Caco-2 (cell line): ENCODE measurements at places on chromosomes 5 and 9.

- DNase-seq: no peak
Measured at GRCh38 chr9:136222906-136223285, 18.0 kb upstream of the LHX3 start.

DNA sequence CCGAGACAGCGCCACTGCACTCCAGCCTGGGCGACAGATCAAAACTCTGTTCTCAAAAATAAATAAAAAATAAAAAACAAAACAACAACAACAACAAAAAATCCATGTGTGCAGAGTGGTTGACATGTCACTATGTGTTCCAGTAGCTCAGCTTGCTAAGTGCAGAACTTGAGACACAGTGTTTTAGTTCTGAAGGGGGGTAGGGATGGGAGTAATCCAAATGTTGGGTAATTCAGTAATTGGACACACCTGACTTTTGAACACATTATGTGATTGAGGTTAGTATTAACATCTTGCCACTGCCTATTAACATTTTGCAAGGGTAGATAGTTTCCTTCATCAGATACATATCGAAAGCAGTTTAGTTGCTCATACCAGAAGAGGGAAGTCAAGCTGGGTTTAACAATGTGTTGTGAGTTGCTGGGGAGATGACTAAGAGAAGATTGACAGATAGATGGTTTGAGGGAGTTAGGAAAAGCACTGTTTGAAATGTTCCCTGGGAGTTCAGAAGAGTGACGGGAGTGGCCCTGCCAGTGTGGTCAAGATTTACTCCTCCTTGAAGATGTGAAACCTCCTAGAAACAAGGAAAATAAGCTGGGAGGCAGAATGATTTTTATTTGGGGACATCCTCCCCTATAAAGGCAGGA, 928 bp downstream of the HACD4 start:
- no peak for DNase-seq

- no peak for DNase-seq
Measured at GRCh38 chr5:148438933-148439332, 55.2 kb downstream of the FBXO38 start.

GRCh38 chr5:2496126-2496525, 255.4 kb downstream of the IRX2 start:
- DNase-seq: no peak

- DNase-seq: no peak
Measured at GRCh38 chr5:119453040-119453373, 710 bp downstream of the HSD17B4 start.

GRCh38 chr9:33133186-33133585, 34.0 kb downstream of the B4GALT1 start:
- no peak for DNase-seq

GRCh38 chr5:74801197-74801596, 34.1 kb downstream of the NSA2 start:
- no peak for DNase-seq

DNA sequence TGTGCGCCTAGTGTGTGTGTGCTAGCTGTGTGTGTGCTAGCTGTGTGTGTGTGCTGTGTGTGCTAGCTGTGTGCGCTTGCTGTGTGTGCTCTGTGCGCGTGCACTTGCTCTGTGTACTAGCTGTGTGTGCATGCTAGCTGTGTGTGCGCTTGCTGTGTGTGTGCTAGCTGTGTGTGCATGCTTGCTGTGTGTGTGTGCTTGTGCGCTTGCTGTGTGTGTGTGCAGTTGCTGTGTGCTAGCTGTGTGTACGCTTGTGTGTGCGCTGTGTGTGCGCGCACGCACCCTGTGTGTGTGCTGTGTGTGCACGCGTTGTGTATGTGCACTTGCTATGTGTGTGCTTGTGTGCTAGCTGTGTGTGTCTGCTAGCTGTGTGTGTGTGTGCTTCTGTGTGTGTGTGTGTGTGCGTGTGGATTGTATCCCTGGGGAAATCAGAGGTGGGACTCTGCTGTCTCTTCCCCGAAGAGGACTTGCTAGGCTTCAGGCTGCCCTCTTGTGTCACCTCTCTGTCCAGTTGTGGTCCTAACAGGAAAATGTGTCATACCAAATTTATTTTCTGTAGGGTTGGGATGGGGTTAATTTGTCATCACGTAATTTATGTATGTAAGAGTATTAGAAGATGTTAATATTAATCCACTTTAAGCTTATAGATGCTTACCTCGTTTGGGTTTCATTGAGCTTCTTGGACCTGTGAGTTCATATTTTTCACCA, 38.9 kb downstream of the TPPP start:
- DNase-seq: no peak

DNA sequence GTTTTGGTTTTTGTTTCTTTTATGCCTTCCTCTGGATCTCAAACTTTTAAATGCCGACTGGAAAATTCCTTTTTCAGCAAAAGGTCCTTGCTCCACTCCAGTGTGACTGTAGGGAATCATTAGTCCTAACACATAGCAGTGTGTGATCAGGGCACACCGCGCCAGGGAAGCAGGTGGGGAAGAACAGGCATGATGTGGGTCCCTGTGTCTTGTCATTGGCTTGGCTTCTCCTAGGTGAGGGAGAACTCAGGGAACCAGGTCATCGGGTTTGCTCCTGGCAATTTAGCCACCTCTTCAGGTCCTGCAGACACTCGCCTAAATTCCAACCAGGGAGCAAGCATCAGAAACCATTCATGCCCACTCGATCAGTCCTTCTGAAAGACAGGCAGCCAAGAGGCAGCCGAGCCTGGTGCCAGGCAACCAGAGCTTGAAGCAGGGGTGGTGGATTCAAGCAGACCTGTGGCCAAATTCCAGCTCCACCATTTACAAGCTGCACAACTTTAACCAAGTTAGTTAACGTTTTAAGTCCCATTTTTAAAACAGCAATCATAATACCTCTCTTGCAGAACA, 514.2 kb downstream of the BNC2 start:
- DNase-seq: no peak

- no peak for DNase-seq
Measured at GRCh38 chr5:40682154-40683017, 2.7 kb downstream of the PTGER4 start.

- no peak for DNase-seq
Measured at GRCh38 chr9:18976709-18977531, 56.1 kb downstream of the SAXO1 start.

DNA sequence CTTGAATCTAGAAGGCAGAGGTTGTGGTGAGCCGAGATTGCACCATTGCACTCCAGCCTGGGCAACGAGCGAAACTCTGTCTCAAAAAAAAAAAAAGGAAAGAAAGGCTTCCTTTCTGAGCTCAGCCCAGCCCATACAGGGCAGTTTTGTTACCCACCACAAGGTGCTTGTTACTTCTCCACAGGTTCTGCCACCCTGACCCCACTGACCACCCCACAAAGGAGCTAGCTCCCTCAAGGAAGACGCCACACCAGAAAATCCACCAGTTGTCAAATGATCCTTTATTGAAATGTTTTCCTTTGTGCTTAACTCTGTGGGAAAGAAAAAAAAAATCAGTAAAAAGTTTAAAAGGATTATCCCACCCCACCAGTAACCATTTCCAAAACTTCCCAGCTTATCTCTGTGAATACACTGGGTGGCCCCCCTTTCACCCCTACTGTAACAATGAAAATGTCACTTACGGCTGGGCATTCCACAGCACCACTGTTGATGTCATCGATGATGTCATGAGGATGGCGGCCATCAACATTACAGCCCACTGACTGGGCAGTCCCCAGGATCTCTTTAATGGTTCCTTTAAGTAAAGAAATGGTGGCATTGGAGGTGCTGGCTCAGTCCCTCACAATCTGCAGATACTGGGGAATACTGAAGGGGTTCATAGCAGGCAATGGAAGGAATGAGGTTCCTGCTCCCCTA, 3.6 kb downstream of the RPL12 start:
- no peak for DNase-seq

GRCh38 chr5:141478321-141478945, 2.7 kb downstream of the PCDHGC3 start:
- no peak for DNase-seq

DNA sequence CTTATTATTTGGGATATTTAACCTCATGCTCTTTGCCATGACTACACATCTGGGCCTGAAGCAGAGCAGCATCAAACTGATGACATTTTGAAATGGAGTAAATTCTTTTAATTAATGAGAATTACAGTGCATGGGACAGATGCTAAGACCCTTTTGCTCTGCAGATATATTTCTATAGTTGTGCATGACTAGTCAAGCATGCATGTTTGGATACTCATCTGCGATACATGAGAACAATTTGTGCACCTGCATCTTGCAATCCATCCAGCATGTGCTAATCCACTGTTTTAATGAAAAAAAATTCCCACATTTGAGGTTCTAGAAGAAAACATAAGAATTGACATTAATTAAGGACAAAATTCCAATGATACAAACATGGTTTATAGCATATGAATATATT, 1047.6 kb upstream of the ACO1 start:
- no peak for DNase-seq

DNA sequence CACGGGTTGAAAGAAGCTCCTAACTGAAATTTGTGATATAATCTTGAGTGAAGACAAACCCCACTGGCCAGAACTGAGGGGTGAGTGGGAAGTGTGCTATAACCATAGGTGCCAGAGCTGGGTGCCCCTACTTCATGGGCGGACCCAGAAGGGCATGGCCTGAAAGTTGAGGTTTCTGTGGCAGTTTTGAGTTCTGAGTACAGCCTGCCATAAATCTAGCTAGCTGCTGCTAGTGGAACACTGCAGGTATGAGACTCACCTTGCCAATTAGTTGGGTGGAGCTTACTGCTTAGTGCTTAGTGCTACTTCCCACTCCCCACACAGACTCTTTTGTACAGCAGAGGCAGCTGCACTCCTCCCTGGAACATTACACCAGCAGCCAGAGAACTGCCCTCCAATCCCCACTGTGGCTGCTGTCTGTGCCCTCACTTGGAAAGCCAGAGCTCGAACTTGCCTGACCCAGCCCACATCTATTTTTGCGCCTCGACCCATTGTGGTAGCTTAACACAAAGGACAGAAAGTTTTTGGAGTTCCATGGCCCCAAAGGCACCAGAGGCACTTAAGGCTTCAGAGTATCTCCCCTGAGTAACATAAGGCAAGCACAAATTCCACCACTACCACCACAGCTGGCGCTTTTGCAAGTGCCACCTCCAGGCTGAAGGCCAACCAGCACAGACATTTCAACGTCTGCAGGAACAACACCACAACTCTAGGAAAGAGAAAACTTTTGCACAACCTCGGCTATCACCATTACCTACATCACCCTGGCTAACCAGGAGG, 27.1 kb upstream of the PTGER4 start:
- DNase-seq: no peak

- DNase-seq: no peak
Measured at GRCh38 chr5:82859451-82860140, 217.6 kb downstream of the TMEM167A start.

DNA sequence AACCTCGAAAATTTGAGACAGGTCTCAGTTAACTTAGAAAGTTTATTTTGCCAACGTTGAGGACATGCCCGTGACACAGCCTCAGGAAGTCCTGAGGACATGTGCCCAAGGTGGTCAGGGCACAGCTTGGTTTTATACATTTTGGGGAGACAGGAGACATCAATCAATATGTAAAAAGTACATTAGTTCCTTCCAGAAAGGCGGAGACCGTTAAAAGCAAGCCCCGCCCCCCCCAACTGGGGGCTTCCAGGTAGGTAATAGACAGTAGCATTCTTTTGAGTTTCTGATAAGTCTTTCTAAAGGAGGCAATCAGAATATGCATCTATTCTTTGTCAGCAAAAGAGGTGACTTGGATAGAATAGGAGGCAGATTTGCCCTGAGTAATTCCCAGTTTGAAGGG, 599 bp upstream of the MOCS2 start:
- DNase-seq: no peak

- no peak for DNase-seq
Measured at GRCh38 chr5:106843812-106844416, 826.8 kb downstream of the EFNA5 start.

DNA sequence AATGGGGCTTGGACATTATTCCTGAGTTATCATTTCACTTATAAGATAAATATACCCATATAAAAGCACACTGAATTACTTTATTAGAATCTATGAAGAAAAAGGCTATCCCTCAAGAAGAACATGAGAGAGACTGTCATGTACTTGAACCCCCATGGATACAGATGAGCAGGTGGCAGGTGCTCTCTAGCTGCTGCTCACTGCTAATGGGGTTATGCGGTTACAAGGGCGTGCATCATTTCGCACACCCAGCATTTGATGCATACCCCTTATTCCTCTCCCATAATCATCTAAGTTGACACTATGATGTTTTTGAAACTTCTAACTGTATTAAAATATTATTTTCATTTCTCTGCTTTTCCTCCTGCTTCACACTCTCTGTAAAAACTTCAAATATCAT, 16.4 kb downstream of the ITK start:
- no peak for DNase-seq

GRCh38 chr9:90801241-90801972, at the start of gene SYK:
Gene SYK (plus strand): TSS chr9:90801819. CDS start chr9:90843899, 42,080 bp downstream.
- peak; percentile 45 for DNase-seq

DNA sequence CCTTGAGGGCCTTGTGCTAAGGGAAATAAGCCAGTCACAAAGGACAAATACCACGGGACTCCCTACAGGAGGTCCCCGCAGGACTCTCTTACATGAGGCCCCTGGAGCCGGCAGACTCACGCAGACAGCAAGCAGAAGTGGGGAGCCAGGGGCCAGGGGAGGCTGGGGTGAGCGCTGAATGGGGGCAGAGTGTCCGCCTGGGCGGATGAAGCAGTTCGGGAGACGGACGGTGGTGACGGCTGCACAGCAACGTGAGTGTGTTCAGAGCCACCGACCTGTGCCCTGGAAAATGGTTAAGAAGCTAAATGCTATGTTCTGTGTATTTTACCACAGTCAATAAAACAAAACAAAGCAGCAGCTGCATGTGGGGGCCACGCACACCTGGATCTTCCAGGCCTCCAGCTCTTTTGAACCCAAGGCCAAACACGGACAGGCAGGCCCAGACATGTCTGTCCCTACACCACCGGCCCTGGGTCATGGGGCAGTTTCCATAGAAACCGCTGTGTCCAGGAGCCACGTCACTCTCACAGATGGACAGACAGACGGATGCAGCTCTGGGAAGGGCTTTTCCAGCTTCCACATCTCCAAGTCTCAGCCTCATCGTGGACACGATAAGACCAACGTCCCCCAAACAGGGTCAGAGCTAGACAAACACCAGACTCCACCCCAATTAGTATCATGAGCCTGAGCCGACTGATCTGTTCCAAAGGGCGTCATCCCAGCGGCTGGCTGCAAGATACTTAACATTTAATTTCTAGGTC, 103.9 kb downstream of the VAV2 start:
- DNase-seq: peak; percentile 90

DNA sequence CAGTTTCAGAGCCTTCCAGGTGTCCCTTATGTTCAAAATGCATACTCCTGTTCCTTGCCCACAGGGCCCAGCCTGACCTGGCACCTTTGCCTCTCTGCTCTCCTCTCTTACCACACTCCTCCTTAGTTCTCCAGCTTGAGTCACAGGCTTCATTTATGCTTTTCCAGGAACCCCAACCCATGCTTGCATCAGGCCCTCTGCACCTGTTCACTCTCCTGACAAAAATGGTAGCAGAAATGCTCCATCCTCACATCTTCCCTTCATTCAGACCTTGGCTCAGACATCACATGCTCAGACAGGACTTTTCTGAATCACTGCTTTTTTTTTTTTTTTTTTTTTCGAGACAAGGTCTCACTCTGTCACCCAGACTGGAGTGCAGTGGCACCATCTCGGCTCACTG, 15.1 kb upstream of the RNF145 start:
- DNase-seq: no peak
